WTC11 (cell line): ENCODE measurements at places on chromosomes 2 and 18.
A peak's percentile ranks its signal among the peaks of the same experiment; 100 is the strongest.

DNA sequence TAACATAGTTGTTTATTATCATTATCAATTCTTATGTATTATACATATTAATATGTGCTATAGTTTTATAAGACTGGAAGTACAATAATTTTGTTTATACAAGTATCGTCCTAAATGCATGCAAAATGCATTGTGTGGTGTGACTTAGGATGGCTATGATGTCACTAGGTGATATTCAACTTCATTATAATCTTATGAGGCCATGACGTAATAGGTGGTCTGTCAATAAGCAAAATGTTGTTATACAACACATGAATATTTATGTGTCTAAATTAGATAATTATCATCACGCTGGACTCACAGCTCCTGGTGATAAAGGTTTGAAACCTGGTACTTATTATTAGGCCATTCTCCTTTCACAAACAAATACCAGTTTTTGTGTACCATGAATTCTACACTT lies 104.4 kb upstream of the NYAP2 start:
- H3K4me1 ChIP-seq: no peaks in the 10 kb centered on the region
- no peaks in the 10 kb centered on the region for H3K36me3 ChIP-seq
- no peaks in the 10 kb centered on the region for H3K27me3 ChIP-seq
- H3K4me3 ChIP-seq: no peak overlapping the region

DNA sequence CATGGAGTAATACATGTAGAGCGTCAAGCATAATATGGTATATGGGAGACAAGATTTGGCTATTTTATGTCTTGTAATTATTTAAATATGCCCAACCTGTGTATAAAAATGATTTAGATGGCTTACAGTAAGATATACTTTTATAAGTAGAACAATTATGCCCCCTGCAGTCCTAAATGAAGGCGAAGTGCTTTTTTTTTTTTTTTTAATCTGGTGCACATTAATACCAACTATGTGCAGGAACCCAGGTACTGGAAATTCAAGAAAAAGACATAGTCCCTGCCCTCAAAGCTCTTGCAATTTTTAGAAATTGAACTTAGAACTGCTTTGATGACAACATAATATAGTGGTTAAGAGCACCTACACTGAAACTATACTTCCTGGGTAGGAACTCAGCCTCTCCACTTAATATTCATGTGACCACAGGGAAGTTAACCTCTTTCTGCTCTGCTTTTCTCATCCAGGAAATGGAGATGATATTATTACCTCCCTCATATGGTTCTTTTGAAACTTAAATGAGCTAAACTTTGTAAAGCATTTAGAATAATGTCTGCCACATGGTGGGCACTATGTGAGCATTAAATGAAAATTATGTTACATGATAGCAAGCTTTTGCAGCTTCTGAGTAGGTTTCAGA lies 38.1 kb downstream of the AFTPH start:
- no peak overlapping the region for H3K4me3 ChIP-seq
- H3K27me3 ChIP-seq: no peaks in the 10 kb centered on the region

- no peak overlapping the region for H3K4me3 ChIP-seq
- H3K27ac ChIP-seq: peak overlapping the region; percentile 73
- peaks cover 16% of the 10 kb centered on the region for H3K4me1 ChIP-seq
- H3K27me3 ChIP-seq: no peaks in the 10 kb centered on the region
These were observed 23.0 kb downstream of the DBI start for GRCh38 chr2:119389615-119390306.

DNA sequence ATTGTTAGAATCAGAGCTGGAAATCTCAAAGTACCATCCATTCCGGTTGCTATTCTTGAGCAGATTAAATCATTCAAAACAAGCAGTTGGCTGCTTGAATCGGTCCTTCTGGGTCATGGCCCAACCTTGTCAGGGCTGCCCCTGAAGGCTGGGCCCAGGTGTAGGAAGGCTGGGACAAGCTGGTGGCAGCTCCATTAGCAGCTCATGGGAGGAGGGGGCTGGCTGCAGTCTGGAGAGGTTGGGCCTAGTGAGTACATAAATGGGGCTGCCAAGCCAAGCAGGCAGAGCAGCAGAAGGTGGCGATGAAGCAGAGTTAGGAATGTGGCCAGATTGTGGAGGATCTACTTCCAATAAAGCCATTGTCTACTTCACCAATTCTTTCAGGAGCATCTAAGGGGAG lies 81.4 kb downstream of the ADCYAP1 start:
- H3K36me3 ChIP-seq: no peaks in the 10 kb centered on the region
- H3K4me1 ChIP-seq: peaks cover 17% of the 10 kb centered on the region; the same call in 1 of the 2 replicates
- H3K27ac ChIP-seq: peak overlapping the region; percentile 62

DNA sequence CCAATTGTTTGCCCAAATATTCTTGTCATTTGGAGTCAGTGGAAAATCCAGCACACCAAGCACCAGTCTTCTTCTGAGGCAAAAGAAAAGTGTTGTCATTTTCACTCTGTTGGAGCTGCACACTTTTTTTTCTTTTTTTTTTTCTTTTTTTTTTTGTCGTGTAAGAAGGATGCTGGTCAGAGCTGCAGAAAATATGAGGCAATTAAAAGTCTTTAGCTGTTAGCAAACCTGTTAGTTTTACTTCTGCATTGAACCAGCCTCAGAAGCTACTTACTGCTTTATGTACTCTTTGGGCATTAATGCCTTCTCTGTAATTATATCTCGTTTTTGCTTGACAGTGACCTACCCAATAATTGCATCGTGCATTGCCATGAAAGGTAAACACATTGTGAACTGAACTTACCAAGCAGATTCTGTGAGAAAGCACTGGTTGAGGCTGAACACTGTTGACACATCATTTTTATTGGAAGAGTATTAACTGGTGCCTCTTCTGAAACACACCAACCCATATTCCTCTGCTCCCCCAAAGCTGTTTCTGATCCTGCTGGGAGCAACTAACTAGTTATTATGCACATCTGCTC lies 165.4 kb downstream of the CAPN13 start:
- DNase-seq: no peak
- peak overlapping the region; percentile 56; the same call in 1 of the 2 replicates for H3K27ac ChIP-seq
- H3K4me3 ChIP-seq: no peak overlapping the region
- peaks cover 13% of the 10 kb centered on the region for H3K36me3 ChIP-seq
- H3K4me1 ChIP-seq: peaks cover 14% of the 10 kb centered on the region
- H3K27me3 ChIP-seq: no peaks in the 10 kb centered on the region

GRCh38 chr2:150478200-150478974 lies 9.1 kb downstream of the RND3 start:
- peaks cover 85% of the 10 kb centered on the region for H3K4me1 ChIP-seq
- no peaks in the 10 kb centered on the region for H3K27me3 ChIP-seq
- H3K4me3 ChIP-seq: peak overlapping the region; percentile 20
- DNase-seq: no peak

- H3K4me1 ChIP-seq: peaks cover 16% of the 10 kb centered on the region
- H3K36me3 ChIP-seq: peaks cover 17% of the 10 kb centered on the region
- H3K4me3 ChIP-seq: no peak overlapping the region
- no peaks in the 10 kb centered on the region for H3K27me3 ChIP-seq
- H3K27ac ChIP-seq: no peak overlapping the region
These were observed 52.3 kb downstream of the DDX1 start for GRCh38 chr2:15643791-15644585.

DNA sequence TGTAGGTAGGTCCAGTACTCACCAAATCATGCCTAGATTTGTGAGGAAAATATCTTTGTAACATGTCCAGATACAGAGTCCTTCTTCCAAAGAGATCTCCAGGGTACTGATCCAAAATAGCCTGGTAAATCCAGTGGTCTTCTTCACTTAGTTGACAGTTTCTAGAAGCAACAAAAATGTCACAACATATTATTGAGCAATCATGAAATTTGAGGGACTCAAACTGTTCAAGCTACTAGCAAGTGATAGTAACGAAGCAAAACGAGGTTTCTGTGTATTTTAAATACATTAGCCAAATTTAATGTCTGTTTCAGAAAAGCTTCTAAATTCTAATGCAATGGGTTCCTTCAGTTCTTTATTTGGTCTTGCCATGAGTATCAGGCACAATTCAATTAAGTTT lies 142.8 kb downstream of the CCDC148 start:
- no peak overlapping the region for H3K27ac ChIP-seq
- DNase-seq: no peak
- no peak overlapping the region for H3K4me3 ChIP-seq
- peaks cover 20% of the 10 kb centered on the region for H3K36me3 ChIP-seq
- peaks cover 20% of the 10 kb centered on the region for H3K4me1 ChIP-seq

DNA sequence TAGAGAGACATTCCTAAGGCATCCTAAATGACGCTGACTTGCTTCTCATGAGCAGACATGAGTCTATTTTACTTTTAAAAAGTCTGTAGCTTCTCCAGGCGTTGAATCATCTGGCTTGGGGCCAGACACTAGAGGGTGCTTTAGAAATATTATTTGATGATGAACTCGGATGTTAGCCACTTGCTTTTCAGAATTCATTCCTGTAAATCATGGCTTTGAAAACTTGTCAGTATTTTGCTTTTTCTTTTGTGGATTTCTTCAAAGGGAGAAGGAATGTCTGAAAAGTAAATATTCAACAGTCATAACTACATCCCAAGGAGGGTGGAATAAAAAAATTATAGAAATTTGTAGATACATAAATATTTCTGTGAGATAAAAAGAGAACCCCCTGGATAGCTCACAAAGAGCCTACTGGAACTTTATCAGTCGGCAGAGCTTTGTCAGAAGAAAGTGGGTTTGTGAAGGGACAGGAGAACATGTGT lies 370.8 kb downstream of the OSR1 start:
- no peaks in the 10 kb centered on the region for H3K27me3 ChIP-seq
- H3K4me3 ChIP-seq: no peak overlapping the region
- no peak for DNase-seq

DNA sequence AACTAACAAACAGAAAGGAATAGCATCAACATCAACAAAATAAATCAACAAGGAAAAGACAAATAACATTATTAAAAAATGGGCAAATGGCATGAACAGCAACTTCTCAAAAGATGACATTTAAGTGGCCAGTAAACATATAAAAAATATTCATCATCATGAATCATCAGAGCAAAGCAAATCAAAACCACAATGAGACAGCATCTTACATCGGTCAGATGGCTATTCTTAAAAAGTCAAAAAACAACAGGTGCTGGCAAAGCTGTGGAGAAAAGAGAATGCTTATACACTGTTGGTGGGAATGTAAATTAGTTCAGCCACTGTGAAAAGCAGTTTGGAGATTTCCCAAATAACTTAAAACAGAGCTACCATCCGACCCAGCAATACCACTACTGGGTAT lies 327.1 kb downstream of the CMPK2 start:
- H3K36me3 ChIP-seq: peaks cover 58% of the 10 kb centered on the region
- DNase-seq: no peak
- H3K4me1 ChIP-seq: no peaks in the 10 kb centered on the region
- no peak overlapping the region for H3K4me3 ChIP-seq
- no peaks in the 10 kb centered on the region; the same call in none of the 2 replicates for H3K27me3 ChIP-seq
- H3K27ac ChIP-seq: no peak overlapping the region

DNA sequence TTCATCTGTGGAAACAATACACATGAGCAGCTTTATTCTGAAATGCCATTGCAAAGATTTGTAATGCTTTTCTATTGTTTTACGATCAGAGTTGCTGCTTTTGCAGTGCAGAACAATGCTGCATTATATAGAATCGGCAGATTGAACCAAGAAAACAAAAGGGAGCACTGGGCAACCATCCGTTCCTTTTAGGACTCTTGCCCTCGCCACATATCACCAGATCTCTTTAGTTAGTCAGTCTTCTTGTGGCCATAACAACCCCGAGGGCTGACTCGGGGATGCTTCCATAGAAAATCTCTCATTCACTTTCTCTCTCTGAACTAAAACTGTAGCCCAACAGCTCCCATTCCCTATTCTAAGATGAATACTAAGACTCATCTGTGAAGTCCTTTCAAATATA lies 340.4 kb downstream of the NRXN1 start:
- DNase-seq: no peak
- H3K27me3 ChIP-seq: no peaks in the 10 kb centered on the region
- H3K27ac ChIP-seq: no peak overlapping the region
- no peaks in the 10 kb centered on the region for H3K36me3 ChIP-seq
- H3K4me1 ChIP-seq: peaks cover 33% of the 10 kb centered on the region
- H3K4me3 ChIP-seq: no peak overlapping the region
